ENCODE measurements at places on chromosomes 3 and 15. TPM values are rescaled to one million over a fixed set of nuclear protein-coding genes. Genes with fewer than 3 reads are reported as not detected.

Gene CYP1A2
- not detected for total RNA-seq

Gene CKMT1A
- 0.41 TPM for total RNA-seq

GRCh38 chr15:58669108-58669507, 80.4 kb downstream of the ADAM10 start:
- H3K36me3 ChIP-seq: peaks cover 8% of the 10 kb centered on the region
- H3K27me3 ChIP-seq: no peaks in the 10 kb centered on the region
- H3K4me1 ChIP-seq: peaks cover 3% of the 10 kb centered on the region
- DNase-seq: no peak

Gene THBS1
- total RNA-seq: 0.93 TPM

DNA sequence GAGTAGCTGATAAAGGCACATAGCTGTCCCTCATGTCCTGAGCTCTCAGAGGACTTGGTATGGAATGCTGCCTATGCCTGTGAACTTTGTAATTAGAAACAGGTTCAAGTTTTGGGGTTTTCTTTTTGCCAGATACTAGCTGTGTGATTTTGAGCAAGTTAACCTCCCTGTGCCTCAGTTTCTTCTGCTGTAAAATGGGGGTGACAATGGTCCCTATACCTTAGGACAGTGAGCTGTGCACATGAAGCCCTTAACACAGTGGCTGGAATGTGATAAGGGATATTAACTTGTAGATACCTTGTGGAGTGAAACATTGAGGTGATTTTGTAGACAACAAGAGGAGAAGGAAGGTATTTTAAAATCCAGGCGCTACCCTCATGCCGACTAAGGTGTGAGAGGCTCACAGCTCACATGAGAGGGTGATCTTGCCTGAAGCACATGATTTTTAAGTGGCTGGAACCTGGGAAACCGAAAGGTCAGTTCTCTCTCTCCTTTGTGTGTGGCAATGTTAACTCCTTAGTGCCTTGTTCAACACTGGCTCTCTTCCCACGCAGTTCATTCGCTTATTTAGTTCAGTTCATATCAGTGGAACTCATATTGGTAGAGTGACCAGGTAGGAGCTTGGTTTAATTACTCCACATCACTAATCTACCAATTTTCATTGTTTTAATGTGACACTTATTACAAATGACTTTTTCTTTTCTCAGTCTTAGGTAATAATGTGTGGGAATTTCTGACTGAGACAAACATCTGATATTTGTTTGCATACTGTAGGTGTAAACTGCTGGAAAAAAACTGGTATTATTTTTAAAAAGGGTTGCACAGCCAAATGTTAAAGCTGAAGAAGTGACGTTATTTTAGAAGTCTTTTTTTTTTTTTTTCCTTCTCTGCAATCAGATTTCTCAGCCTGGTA, 236.2 kb downstream of the ITPR1 start:
- no peaks in the 10 kb centered on the region for H3K27me3 ChIP-seq
- H3K4me3 ChIP-seq: no peak overlapping the region
- peaks cover 8% of the 10 kb centered on the region for H3K36me3 ChIP-seq

Gene AHSG
- total RNA-seq: not detected

Gene CAMK2N2
- 0.21 TPM for total RNA-seq
